ENCODE measurements at places on chromosomes 2 and 18.
A peak's percentile ranks its signal among the peaks of the same experiment; 100 is the strongest.

DNA sequence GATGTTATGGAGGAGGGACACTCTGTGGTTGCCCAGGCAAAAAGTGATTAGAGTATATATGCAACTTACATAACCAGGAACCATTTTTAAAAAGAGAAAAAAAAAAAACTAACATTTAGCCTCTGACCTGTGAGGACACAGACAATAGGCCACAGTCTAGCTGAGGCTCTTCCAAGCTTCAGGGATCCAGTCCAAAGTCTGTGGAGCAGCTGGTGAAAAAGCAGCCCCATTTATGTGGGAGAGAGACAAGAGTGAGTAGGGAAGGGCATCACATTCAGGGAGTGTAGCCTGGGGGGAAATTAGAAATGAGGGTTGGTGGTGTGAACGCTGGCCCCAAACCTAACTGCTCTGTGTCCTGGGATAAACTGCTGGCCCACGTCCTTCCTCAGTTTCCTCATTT is 122.8 kb downstream of the MYO5B start:
- no peak for DNase-seq

- DNase-seq: peak; percentile 58
Observed at GRCh38 chr2:72041638-72042111, 106.0 kb downstream of the CYP26B1 start.

DNA sequence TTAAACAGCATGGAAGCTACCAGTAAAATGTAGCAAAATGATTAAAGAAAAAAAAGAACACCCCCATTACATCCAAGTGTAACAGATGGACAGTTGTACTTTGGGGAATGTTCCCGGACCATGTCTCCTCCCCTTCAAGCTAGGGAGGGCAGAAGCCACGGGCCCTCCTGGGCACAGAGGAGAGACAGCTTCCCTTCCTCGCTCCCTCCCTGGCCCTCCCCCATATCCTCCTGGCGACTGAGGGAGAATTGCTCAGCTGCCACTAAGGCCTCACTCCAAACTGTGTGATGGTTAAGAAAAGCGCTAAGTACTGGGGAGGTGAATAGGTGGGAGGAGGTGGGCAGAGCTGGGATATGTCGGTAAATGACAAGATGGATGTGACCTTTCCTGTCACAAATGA is 358.0 kb downstream of the HRH4 start:
- DNase-seq: no peak

GRCh38 chr2:84121-84520 is 37.8 kb upstream of the FAM110C start:
- DNase-seq: no peak

- DNase-seq: no peak
Observed at GRCh38 chr2:212968284-212969081, 182.9 kb downstream of the IKZF2 start.

DNA sequence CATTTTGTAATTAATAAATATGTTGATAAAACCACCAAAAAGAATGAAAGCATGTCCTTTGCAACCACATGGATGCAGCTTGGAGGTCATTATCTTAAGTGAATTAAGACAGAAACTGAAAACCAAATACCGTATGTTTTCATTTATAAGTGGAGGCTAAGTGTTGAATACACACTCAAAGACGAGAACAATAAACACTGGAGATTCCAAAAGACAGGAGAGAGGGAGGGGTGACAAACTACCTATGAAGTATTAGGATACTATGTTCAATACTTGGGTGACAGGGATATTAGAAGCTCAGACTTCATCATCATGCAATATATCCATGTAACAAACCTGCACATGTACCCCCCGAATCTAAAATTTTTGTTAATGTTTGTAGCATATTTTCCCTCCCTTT is 7.0 kb downstream of the ERLEC1 start:
- DNase-seq: no peak

DNA sequence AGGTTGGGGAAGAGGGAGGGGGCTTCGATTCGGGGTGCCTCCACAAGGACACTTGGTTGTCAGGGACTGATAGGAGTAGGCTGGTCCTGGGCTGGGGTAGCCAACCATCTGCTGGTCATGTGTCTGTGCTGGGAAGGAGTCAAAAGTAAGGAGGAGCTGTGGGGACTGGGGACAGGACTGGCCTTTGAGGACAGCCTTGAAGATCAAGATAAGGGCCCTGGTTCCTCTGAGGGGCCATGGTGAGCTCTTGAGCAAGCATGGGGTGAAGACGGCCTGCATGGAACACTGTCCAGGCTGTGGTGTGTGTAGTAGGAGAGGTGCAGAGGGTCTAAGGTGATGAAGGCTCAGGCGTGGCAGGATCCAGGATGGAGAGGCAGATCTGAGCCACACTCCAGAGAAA is 1.7 kb downstream of the CYP27A1 start:
- DNase-seq: no peak

DNA sequence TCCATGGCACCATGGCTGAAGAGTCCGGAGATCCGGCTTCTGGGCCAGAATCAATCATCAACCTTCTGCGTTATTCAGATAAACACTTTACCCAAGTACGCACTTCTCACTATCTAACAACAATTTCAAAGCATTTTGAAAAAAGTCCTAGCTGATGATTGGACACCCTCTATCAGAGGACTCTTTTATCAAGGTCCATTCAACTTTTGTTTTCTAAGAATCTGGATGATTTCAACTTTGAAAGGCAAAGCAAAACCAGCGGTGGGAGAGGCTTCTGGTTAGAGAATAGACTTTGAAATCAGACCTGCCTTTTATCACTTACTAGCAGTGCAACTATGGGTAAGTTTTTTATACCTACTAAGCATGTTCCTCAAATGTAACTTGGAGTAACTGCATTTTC is 293.6 kb upstream of the TNP1 start:
- DNase-seq: no peak

DNA sequence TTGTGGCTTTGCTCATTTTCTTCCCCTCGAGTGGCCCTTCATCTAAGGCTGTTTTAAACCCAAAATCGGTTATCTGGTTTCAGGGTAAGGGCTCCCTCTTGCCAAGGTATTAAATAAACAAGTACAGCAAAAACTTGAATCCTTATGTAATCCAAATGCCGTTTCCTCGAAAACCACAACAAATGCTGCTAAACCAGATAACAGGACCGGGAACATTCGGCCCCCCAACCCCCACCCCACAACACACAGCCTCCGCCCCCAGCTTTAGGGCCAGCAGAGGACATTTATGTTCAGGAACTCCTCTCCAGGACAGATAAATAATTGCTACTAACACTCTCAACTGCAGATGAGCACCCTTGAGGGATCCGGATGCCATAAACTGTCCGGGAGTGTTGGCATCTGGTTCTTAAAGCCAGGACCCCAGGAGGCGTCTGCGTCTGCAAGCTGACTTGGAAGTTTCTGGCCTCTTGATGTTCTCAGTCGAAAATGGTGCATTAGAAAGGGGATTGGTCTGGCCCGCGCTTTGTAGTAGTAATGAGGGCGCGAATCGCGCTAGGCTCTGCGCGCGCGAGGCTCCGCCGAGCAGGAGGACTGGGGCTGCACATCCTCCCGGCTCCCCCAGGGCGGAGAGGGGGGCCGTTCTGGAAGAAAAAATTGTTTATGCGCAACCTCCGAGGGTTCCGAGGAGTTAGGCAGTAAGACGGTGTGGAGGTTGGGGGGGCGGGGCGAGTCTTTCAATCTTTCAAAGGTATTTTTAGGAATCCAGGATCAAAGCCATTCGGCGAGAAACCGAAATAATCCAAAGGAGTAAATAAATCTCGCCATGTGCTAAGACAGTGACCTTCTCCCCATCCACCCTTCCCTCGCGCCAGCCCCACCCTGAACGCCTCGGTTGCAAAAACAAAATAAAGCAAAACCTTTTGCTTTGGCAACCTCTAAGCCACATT is 3.9 kb upstream of the ID2 start:
- DNase-seq: peak; percentile 89

- no peak for DNase-seq
Observed at GRCh38 chr18:21638822-21639221, 26.7 kb downstream of the SNRPD1 start.

DNA sequence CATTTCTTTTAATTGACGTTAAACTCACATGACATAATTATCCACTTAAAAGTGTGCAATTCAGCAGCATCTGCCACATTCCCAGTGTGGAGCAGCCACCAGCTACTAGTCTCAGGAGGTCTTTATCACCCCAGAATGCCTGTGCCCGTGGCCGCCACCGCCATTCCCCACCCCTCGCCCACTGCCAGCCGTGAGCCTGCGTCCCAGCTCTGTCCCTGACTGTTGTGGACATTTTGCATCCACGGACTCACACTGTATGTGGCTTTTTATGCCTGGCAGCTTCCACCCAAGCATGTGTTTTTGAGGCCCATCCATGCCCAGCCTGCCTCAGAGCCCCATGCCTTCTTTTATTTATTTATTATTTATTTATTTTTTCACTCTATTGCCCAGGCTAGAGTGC is 9.2 kb downstream of the BOK start:
- DNase-seq: no peak

DNA sequence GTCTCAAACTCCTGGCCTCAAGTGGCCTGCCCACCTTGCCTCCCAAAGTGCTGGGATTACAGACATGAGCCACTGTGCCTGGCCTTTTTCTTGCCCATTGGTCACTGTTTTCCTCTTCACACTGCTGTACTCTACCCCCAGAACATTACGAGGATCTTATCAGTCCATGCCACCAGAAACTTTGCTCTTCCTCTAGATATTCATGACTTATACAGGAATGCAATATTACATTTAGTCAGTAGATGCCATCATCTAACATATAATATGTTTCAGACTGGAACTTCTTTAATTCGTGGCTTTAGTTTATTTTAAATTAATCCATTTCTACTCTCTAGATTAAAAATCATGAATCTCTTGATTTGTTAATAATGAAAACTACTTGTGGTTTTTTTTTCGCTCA is 135.5 kb downstream of the COMMD1 start:
- DNase-seq: no peak

- no peak for DNase-seq
Observed at GRCh38 chr18:61738488-61738887, 154.3 kb downstream of the RNF152 start.

- no peak for DNase-seq
Observed at GRCh38 chr18:46001074-46001473, 33.9 kb upstream of the EPG5 start.

DNA sequence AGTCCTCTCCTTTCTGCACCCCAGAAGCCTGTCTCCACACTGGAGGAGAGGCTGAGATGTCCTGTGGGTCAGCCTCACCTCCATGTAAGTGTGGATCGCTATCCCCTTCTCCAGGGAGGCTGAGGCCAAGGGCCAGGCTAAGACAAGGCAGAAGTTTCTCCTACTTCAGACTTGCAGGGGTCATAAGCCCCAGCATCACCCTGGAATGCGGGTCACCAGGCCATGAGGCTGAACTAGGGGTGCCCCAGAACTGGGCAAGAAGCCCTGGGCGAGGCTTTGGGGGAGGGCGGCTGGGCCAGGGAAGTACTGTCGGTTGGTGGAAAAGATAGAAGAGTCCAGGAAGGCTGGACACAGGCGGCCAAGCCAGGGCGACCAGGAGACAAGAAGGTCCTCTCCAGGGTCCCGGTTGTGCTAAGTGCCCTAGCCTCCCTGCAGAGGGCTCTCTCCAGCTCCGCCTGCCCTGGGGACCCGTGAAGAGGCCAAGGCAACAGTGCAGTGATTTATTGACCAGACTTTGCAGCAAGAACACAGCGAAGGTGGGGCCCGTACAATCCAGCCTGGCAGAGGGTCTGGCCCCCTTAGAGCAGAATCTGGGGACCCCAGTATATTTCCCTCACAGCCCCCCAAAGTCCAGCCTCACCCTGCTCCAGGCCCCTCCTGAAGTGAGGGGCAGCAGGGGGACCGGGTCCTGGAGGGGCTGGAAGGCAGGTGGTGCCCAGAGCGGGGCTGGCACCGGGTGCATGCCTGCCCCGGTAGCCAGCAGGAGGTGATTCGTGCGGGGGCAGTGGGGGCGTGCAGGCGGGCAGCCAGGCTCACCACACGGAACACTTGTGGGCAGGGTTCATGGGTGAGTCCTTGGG is 8.1 kb downstream of the ECEL1 start:
- no peak for DNase-seq

- DNase-seq: no peak
Observed at GRCh38 chr18:524466-524865, 24.0 kb upstream of the COLEC12 start.

DNA sequence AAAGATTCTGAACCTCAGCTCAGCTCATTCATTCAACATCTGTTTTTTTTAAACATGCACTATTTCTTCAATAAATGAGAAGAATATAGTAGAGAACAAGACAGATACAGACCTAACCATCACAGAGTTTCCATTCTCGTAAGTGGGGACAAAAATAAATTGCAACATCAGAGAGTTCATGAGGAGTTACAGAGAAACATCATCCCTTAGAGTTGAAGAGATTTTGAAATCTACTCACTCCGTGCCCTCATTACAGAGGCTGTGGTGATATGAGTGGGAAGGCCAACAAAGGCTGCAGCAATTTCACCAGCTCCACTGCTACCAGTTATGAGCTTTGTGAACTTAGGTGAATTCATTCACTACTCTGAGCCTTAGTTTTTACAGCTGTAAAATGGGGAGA is 399.3 kb downstream of the BCL11A start:
- no peak for DNase-seq

- no peak for DNase-seq
Observed at GRCh38 chr18:24246143-24246542, 107.3 kb downstream of the CABYR start.

DNA sequence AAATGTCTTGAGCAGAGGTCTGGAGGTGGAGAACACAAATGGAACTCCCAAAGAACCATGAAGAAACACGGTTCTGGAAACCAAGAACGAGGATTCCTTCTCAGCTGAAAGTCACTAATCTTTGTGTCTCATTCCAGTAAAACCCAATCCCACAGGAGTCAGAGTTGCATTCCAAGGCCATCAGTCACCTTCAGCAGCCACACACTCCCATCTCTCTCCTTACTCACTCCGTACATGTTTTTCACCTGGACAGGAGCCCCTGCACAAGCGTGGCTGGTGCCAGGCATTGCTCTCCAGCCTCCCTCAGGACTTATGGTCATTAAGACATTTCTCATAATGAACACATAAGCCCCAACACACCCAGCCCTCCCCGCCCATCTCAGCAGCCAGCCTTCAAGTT is 175.4 kb upstream of the SIX2 start:
- no peak for DNase-seq

DNA sequence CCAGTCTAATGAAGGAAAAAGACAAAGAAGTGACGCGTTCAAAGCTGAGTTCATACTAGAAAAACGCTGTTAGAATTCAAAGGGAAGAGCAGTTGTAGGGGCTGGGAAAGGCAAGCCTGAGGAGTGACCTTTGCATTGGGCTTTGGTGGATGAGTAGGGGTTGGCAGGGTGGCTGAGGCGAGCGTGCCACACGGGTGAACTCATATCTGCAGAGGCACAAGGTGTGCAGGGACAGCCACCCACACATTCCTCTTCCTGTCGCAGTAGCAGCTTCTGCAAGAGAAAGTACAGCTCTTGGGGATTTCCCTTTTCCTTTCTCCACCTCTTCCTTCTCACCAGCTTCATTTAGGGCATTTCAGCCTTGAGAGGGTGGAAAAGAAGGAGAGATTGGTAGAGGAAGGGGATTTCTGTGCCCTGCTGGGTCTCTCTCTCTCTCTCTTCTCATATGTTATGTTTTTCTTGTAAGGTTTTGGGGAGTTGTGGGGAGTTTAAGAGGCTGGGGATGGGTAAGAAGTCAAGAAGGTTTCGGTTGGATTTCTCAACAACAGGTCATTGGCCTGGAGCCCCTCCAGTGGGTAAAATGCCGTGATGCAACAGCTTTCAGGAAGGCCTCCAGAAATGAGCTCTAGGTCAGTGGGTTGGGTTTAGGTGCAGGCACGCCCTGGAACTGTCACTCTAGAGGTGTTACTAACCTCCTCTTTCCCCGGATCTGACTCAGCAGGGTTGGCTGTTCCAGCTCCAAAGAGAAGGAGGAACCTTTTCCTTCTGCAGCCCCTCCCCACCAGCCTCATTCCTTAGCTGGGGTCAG is 40.1 kb downstream of the ODC1 start:
- no peak for DNase-seq
